ENCODE measurements at places on chromosomes 1 and 21.
A peak's percentile ranks its signal among the peaks of the same experiment; 100 is the strongest.

DNA sequence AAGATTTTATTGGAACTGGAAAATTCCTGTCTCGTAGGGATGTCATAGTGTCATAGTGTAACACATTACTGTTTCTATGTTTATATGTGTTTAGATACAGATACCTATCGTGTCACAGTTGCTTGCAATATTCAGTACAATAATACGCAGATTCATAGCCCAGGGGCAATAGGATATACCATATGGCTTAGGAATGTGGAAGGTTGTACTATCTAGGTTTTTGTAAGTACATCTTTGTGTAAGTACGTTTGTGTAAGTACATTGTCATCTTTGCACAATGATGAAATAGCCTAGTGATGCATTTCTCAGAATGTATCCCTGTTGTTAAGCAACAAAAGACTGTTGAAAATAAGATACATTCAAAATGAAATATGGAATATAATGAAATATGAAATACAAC is 68.9 kb downstream of the CAMTA1 start:
- no peaks in the 10 kb centered on the region for H3K4me1 ChIP-seq
- no peak for DNase-seq
- H3K36me3 ChIP-seq, result no peaks in the 10 kb centered on the region
- H3K4me3 ChIP-seq, result no peak overlapping the region
- H3K27ac ChIP-seq, result no peak overlapping the region

DNA sequence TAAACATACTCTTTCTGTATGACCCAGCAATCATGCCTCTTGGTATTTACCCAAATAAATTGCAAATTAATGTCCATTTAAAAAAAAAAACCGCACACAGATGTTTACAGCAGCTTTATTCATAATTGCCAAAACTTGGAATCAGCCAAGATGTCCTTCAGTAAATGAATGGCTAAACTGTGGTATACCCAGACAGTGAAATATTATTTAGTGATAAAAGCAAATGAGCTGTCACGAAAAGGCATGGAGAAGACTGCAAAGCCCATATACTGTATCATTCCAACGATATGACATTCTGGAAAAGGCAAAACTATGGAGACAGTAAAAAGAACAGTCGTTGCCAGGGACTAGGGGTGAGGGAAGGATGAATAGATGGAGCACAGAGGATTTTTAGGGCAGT is 77.0 kb upstream of the FAM20B start:
- no peak for DNase-seq
- no peak overlapping the region for H3K27ac ChIP-seq
- H3K27me3 ChIP-seq, result no peaks in the 10 kb centered on the region
- no peaks in the 10 kb centered on the region for H3K36me3 ChIP-seq
- H3K4me1 ChIP-seq, result peaks cover 7% of the 10 kb centered on the region
- H3K4me3 ChIP-seq, result no peak overlapping the region

DNA sequence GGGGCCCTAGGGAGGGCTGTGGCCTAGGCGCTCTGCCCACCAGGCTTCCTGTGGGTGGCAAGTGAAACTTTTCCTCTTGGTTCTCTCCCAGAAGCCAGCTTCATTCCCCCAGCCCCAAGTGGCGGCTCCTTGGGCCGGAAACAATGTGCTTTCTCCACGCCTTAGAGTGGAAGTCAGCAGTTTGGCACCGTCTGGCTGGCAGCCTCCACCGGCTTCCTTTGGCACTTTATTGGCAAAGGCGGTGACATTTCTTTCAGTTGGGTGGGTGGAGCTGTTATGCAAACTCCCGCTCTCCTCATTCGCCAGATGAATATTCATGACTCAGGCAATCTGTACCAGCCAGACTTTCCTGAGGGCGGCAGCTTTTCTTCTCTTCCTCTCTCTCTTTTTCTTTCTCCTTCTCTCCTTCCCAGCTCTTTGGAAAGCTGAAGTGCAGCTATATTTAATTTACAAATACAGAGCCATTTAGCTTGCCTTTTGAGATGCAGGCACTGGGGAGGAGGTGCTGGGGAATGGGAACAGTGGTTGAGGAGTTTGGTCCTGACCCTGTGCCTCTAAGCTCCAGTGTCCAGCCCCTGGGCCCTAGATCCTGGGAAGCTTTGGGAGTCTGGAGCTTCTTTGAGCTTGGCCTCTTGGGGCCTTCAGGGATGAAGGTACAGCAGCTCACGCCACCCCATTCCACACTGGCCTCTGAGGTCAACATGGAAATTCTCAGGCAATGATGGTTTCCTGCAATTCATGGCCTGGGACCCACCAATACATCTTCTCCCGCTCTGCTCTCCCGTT is 67.8 kb upstream of the POU3F1 start:
- H3K27me3 ChIP-seq, result no peaks in the 10 kb centered on the region
- no peak for DNase-seq
- H3K36me3 ChIP-seq, result no peaks in the 10 kb centered on the region
- no peak overlapping the region for H3K4me3 ChIP-seq
- H3K4me1 ChIP-seq, result no peaks in the 10 kb centered on the region
- no peak overlapping the region for H3K27ac ChIP-seq

DNA sequence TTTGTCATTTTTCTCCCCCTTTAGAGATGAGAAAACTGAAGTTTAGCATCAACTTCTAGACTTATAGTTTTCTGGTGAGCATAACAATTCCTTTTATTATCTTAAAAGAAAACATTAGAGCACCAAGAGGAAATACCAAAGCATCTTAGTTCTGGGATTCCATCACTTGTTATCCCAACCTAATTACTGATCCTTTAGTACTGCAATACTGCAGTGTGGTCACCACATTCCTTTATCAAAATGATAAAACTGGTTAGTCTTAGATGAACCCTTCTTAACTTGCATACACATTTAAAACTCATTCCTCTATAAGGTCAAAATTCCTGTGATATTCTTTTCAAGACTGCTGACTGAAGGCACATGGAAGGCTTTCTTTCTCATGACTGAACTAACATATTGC is 23.1 kb downstream of the SOD1 start:
- no peak overlapping the region for H3K4me3 ChIP-seq
- H3K4me1 ChIP-seq, result no peaks in the 10 kb centered on the region
- H3K27me3 ChIP-seq, result no peaks in the 10 kb centered on the region
- DNase-seq, result no peak
- no peak overlapping the region for H3K27ac ChIP-seq

GRCh38 chr1:226454349-226454748 is 46.5 kb upstream of the PARP1 start:
- H3K27ac ChIP-seq, result no peak overlapping the region
- no peak for DNase-seq
- H3K4me3 ChIP-seq, result no peak overlapping the region
- H3K27me3 ChIP-seq, result no peaks in the 10 kb centered on the region

DNA sequence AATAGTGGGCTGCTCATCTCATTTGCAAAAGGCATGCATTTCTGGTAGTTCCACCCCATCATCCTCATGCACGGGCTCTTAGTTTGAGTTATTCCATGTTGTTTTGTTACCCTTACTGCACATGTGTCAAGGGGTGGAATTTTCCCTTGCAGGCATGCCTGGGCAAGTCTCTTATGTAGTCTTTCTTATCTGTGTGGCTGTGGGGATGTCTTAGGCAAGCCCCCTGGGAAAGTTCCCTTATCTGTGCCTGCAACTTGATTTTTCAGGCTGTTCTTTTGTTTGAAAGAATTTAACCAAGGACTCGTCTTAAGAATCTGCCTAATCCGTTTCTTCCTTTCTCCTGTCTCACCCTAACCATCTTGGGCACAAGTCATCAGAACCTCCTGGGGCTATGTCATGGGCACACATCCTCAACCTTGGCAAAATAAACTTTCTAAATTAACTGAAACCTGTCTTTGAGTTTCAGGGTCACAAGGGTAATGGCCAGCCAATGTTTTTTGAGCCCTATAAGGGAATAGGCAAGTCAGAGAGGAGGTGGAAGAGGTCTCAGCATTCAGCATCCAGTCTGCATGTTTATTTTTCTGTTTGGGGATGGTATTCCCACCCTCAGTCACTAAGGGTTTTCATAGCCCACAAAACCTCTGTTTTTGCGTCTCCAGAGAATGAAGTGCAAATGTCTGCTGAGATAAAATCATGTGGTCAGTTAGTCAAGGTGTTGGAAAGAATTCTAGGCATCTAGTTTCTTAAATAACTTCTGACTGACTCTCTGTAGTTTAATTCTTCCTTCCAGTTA is 579.7 kb downstream of the PLA2G4A start:
- H3K27me3 ChIP-seq, result no peaks in the 10 kb centered on the region
- no peak for DNase-seq
- no peaks in the 10 kb centered on the region for H3K36me3 ChIP-seq

DNA sequence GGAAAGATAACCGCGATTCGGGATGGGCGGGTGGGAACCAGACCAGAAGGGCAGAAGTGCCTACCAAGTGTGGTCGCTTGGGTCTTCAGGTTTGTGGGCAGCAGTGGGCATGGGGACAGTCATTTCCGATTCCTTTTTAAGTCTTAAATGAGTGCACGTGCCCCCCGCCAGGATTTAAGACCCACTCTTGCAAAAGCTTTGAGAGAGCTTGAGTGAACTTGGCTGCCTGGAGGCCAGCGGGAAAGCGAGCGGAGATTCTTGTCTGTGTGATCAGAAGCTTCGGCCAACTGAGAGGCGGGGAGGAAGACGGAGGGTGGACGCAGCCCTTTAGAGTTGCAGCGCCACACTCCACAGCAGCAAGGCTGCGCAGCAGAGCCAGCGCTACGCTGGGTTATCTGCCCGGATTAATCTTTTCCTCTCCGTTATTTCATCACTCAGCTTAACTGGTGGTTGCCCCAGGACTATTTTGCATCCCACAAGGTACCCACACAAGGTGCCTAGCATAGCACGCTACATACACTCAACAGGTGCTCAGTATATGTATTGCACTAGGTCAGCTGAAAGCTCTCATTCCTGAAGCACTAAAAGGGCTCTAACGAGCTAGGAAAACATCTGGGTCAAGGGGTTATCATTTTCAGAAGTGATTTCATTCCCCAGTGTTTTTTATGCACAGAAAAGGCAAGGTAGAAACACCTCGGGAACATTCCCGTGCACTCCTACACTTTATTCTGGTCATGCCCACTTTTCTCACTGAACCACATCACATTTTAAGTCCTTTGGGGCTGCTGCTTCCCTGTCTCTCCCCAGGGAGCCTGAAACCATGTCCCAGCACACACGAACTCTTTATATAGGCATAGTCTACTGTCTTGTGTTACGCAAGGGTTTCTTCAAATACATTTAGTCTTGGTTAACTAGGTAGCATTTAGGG is 1.5 kb upstream of the BATF3 start:
- peak overlapping the region; percentile 71 for H3K27ac ChIP-seq
- peaks cover 50% of the 10 kb centered on the region for H3K27me3 ChIP-seq
- H3K4me3 ChIP-seq, result peak overlapping the region; percentile 61
- H3K36me3 ChIP-seq, result no peaks in the 10 kb centered on the region
- no peak for DNase-seq

- no peaks in the 10 kb centered on the region for H3K4me1 ChIP-seq
- H3K36me3 ChIP-seq, result no peaks in the 10 kb centered on the region
- H3K27ac ChIP-seq, result no peak overlapping the region
- no peak for DNase-seq
- H3K27me3 ChIP-seq, result no peaks in the 10 kb centered on the region
- no peak overlapping the region for H3K4me3 ChIP-seq
These were observed 212.1 kb upstream of the FMN2 start for GRCh38 chr1:239879321-239880170.

- no peak overlapping the region for H3K27ac ChIP-seq
- no peaks in the 10 kb centered on the region for H3K36me3 ChIP-seq
- H3K27me3 ChIP-seq, result no peaks in the 10 kb centered on the region
- H3K4me1 ChIP-seq, result no peaks in the 10 kb centered on the region
- no peak overlapping the region for H3K4me3 ChIP-seq
These were observed 79.3 kb upstream of the B3GALT2 start for GRCh38 chr1:193265716-193266115.

- no peak overlapping the region for H3K4me3 ChIP-seq
- no peaks in the 10 kb centered on the region for H3K36me3 ChIP-seq
- no peak for DNase-seq
- H3K27ac ChIP-seq, result no peak overlapping the region
These were observed 15.3 kb downstream of the MAGI3 start for GRCh38 chr1:113405573-113405972.

DNA sequence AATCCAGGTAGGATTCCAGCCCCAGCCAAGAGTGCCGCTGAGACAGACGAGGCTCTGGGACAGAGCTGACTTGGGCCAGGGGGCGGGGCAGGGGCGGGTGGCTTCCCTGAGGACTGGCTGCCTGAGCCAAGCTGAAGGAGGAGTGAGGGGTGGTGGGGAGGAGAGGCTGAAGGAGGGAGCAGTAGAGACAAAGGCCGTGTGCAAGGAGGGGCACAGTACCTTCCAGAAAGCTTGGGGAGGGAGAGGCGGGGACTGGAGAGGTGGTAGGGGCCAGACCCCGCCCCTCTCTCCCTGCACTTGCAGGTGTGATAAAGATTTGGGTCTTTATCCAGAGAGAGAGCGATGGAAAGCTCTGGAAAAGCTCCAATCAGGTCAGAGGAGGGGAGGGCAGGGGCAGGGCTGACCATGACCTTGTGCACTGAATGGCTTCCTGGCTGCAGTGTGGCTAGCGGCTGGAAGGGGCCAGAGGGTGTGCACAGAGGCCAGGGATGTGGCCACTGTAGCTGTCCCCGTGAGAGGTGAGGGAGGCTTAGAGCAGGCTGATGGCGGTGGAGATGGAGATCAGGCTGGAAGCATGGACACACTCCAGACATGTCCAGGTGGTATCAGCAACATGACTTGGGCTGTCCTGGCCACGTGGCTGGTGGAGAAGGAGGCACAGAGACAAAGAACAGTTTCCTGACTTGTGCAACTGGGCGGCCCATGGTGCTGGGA is 6.7 kb upstream of the EPHA8 start:
- no peak overlapping the region for H3K4me3 ChIP-seq
- H3K36me3 ChIP-seq, result no peaks in the 10 kb centered on the region
- H3K27ac ChIP-seq, result no peak overlapping the region
- peaks cover 33% of the 10 kb centered on the region for H3K27me3 ChIP-seq

- H3K4me1 ChIP-seq, result peaks cover 10% of the 10 kb centered on the region
- H3K27ac ChIP-seq, result no peak overlapping the region
- peak overlapping the region; percentile 25 for H3K4me3 ChIP-seq
- no peak for DNase-seq
- no peaks in the 10 kb centered on the region for H3K27me3 ChIP-seq
These were observed 5.1 kb downstream of the CLCNKA start for GRCh38 chr1:16026723-16027484.

GRCh38 chr1:38558500-38559445 is 300.8 kb downstream of the RRAGC start:
- no peak for DNase-seq
- H3K36me3 ChIP-seq, result no peaks in the 10 kb centered on the region
- no peak overlapping the region for H3K4me3 ChIP-seq
- H3K4me1 ChIP-seq, result no peaks in the 10 kb centered on the region

- H3K36me3 ChIP-seq, result no peaks in the 10 kb centered on the region
- peak overlapping the region; percentile 34 for H3K4me3 ChIP-seq
- H3K27ac ChIP-seq, result no peak overlapping the region
- no peak for DNase-seq
These were observed 1.9 kb downstream of the PRDM16 start for GRCh38 chr1:3070644-3071564.

DNA sequence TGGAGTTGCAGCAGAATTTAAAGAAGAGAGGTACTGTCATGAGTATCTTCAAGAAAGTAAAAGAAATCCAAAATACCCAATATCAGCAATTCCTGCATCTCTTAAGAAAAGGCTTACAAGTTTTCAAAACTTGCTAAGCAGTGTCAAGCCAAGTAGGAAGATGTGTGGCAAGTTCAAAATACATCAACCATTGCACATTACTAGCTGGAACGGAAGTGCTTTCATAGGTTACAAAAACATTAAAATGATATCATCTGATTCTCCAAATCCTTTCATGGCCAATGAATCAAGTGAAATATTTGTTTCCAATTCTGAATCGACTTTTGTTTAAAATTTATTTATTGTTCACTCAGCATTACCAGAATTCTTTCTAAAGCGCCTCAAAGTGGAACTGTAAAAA is 5.7 kb upstream of the ABCA4 start:
- no peaks in the 10 kb centered on the region for H3K27me3 ChIP-seq
- no peaks in the 10 kb centered on the region for H3K36me3 ChIP-seq
- H3K27ac ChIP-seq, result no peak overlapping the region
- H3K4me3 ChIP-seq, result no peak overlapping the region

Measured in gastrocnemius medialis (tissue), 4 donors.